Activated T-helper 17 cell treated with anti-CD3 and anti-CD28 coated beads, Interleukin-2, amount 50 U/mL, for 72 hours (primary cell): ENCODE measurements at places on chromosomes 3 and 15. TPM values are rescaled to one million over a fixed set of nuclear protein-coding genes. Genes with fewer than 3 reads are reported as not detected.

SYNPR gene
- total RNA-seq = not detected

GUCA1C gene
- not detected for total RNA-seq

C3orf62 gene
- total RNA-seq = 9.3 TPM

ZNF385D gene
- not detected for total RNA-seq

NEK10 gene
- total RNA-seq = 0.61 TPM

TRIM71 gene
- 0.03 TPM for total RNA-seq

COMMD4 gene
- total RNA-seq = 69.9 TPM

RTP1 gene
- not detected for total RNA-seq

LRTM1 gene
- not detected for total RNA-seq

DNA sequence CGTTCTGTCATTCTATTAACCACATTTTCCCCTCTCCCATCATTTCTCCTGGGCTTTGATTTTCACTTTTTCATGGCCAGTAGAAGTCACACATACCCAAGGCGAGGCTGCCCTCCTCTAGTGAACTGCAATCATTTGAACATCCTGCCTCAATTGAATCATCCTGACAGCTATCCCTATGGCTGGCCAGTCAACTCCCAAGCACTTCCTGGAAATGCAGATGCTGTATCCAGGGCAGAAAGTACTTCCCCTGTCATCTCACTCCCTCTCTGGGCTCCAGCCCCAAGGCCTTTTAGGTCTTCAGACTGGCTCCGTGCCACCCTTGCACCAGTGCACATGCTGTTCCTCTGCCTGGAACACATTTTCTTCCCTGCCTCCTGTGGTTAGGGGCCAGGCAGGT lies 738.3 kb upstream of the CFAP20DC start:
- ATAC-seq = no peak

GRCh38 chr3:135500034-135500433 lies 465.5 kb upstream of the PPP2R3A start:
- ATAC-seq = no peak

DNA sequence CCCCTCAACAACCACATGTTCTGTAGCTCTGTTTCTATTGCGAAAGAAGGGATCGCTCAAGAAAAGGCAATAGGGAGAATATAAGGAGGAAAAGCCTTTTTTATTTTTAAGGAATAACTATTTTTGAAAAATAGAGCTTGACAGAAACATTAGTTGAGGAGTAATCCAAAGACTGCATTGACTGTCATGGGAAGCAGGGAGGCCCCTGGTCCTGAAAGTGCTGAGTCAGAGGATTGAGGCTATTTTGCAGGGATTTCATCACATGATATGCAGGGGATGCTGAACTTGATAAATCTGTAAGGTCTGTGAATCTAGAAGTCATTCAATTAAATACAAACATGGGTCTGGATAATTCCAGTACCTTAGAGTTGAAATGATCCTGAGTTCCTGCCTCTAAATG lies 92.0 kb downstream of the MTHFS start:
- ATAC-seq = no peak

DNA sequence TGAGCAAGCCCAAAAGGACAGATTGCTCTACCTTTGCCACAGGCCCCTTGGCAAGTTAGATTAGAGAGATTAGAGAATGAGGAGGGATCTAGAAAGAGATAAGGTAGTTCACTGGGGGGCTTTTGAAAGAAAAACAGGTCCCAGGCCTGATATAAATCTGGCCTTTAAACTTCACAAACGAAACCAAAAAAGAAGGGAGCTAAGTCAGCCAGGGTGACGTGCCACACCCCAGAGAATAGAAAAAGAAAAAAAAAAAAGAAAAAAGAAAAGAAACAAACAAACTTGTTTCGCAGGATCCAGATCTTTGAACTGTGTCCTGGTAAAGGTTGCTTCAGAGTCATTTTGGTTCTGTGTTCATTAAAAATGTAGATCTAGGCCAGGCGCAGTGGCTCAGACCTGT lies 3.6 kb downstream of the KAT2B start:
- no peak for ATAC-seq

DNA sequence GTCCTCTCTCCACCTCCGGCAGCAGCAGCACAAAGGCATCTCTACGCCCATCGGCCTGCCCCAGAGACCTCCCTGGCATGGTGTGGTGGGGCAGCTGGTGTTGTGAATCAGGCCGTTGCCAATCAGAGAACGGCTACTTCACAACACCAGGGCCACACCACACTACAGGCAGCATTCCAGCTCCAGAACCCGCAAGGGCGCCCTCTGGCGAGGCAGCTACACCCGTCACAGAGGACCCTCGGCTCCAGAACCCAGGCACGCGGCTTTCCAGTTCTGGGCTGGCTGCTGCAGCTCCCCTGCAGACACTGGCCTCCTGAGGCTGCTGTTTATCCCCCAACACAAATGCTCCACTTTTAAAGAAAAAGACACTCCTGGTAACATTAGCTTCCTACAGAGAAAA lies 127.5 kb upstream of the TOPAZ1 start:
- ATAC-seq = peak; percentile 52

- no peak for ATAC-seq
Observed at GRCh38 chr3:184315871-184316661, 1.7 kb downstream of the EIF4G1 start.

- ATAC-seq = peak; percentile 34
Observed at GRCh38 chr3:12194669-12195161, 36.0 kb upstream of the TIMP4 start.

- no peak for ATAC-seq
Observed at GRCh38 chr3:155252021-155252420, 41.5 kb downstream of the STRIT1 start.

- peak; percentile 91 for ATAC-seq
Observed at GRCh38 chr15:34239151-34239808, 14.5 kb downstream of the EMC4 start.

DNA sequence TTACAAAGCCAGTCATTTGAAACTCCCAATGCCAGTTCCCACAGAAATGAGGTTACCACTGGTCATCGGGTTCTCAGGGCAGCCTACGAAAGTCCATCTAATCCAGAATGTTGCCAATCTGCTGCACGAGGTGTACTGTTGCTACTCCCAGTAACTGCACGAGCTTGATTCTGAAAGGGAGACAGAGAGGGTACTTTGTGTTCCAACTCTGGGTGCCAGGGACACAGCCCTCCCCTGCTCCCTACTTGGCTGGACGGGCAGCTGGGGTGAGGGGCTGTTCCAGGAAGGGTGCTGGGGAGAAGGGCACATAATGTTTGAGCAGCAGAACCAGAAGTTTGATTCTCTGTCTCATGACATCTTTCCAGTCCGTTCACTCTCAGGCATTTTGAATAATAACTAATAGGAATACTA lies 27.1 kb upstream of the OSBPL11 start:
- no peak for ATAC-seq

DNA sequence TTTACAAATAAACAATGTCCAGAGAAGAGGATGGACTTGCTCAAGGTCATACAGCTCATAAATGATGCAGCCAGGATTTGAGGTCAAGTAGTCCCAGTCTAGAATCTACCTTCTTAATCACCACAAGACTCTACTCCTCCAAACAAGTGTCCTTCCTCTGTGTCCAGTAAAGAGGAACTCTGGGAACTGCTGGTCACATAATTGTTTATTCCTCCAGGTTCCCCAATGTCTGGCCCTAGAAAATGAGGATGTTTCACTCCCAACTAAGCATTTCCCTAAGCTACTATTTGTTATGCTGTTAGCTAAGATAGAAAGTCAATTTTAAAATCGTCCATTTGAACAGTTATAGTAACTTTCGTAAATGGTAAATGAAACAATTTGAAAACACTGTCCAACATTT lies 192.4 kb downstream of the FHIT start:
- ATAC-seq = no peak

DNA sequence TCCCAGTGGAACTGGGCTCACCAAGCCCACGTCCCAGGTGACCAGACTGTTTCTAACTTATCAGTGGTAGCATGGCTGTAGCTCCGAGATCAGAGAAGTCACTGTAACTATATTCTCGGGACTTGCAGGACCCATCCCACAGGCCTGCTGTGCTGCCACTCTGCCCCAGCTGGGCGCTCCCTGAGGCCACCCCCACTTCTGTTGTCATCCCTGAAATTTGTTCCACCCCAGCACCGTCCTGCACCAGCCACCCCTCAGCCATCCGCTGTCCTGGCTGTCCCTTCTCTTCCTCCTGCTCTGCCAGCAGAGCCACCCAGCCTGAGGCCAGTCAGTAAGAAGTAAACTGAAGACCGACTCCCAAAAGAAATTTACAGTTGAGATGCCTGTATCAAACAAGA lies 33.0 kb upstream of the VILL start:
- no peak for ATAC-seq

GRCh38 chr3:157093096-157093495 lies 66.9 kb downstream of the CCNL1 start:
- ATAC-seq = peak; percentile 33

DNA sequence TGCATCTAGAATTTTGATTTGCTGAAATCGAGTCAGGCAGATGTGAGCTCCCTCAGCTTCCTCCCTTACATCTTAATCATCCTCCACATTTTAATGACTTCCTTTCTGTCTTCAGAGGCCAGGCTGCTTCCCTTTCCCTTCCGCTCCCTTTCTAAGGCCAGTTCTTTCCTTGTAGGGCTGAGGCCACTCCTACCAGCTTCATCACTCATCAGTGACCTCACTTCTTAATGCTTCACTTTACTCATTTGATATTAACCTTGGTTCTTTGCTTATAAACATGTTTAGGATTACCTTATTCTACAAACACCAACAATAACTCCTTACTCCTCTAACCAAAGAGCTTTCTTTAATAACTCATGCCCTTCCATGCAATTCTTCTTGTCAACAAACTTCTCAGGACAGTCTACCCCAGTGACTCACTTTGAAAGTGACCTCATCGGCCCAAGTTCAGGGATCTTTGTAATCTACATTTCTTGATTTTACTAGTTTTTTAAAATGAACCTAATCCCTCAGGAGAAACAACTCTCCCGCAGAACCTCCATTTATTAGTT lies 23.9 kb downstream of the ILDR1 start:
- peak; percentile 75 for ATAC-seq

DNA sequence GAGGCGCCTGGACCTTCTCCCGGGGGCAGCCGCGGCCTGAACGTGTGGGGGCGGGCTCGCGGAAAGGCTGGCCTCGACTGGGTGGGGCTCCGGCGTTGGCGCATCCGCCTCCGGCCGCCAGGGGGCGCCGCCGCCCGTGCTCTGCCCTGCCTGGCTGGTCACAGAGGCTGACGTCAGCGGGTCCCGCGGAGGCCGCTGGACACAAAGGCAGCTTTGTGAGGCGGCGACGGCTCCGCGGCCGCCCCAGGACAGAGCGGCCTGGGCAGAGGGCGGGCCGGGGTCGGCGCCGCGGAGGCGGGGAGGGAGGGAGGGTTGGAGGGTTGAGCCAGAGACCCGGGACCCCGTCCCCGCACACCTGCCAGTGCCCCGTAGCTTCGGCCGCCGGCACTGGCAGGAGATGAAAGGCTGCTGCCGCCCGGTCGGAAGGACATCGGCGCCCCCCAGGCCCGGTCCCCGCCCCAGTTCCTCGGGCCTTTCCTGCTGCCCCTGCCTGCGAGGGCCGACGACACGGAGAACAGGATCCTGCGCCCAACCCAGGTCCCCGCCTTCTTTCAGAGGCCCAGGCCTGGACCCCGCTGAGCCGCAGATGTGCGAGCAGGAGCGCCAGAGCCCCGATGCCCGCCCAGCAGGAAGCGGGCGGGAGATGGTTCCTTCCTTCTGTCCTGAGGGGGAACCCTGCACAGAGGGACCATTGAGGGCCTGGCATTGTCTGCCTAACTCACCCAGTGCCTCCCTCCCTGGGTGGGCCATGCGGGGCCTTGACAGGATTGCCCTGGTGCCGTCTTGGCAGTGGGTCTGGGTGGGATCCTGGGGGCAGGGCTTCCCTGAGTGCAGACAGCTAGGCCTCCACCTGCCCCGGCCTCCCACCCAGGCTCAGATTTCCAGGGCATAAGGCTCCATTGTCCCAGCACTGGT lies 8.7 kb upstream of the SEMA3B start:
- peak; percentile 96 for ATAC-seq

GRCh38 chr3:61848885-61849284 lies 287.5 kb downstream of the PTPRG start:
- no peak for ATAC-seq

DNA sequence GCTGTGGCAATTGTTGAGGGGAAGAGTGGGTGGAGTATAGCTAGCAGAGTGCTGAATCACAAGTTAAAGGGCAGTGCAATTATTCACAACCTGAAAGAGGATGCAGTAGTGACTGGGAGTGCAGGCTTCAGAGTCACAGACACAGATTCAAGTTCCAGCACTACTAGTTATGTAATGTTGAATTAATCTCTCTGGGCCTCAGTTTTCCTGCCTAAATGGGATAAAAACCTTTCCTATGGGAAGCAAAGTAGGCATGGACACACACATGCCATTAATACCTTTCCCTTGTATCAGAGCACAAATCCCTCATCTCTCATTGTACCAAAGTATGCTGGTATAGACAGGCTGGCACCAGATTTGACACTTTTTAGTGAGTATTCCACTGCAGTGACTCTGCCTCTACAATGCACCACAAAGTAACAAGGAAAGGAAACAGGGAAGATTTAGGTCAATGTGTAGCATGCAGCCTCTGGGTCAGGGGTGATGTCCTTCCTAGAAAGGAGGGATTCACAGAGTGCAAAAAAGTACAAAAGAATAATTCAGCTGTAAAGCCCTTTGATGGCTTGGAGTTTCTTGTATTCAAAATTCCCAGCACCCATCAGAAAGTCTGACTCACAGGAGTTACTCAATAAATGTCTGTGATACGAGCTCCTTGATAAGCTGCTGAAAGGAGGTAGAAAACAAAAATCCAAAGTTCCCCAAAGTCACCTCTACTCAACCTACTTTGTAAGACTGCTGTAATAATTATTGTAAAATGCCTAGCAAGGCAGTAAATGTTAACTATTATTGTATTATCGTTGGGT lies 507.5 kb upstream of the TGFBR2 start:
- peak; percentile 63 for ATAC-seq

- no peak for ATAC-seq
Observed at GRCh38 chr3:140752499-140752898, 74.6 kb downstream of the TRIM42 start.

DNA sequence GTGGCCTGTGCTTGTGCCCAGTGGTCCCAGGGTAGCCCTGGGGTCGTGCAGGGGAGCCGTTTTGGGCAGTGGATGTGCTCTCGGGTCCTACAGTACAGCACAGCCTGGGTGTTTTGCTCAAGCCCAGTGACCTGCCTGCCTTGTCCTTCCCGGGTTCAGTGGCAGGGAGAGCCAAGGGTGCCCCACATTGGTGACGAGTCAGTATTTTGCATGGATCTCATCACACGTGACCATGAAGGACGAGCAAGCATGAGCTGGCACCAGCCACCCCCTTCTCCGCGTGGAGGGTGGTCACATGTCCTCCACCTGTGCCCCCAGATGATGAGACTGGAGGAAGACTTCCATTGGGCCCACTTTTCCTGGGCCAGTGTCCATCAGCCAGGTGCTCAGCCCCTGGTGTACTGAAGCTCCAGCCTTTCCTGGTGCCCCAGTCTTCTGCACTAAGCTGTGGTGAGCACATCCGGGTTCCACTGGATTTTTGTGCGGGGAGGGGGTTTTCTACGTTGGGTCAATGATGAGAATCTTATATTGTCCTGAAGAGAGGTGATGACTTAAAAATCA lies 197.5 kb downstream of the UBE3A start:
- no peak for ATAC-seq

GRCh38 chr3:115208066-115208750 lies 61.1 kb upstream of the ZBTB20 start:
- no peak for ATAC-seq

- ATAC-seq = no peak
Observed at GRCh38 chr3:11074011-11074410, 80.3 kb upstream of the HRH1 start.
